ENCODE measurements at places on chromosomes 5 and 9. TPM values are rescaled to one million over a fixed set of nuclear protein-coding genes. Genes with fewer than 3 reads are reported as not detected.

Gene GABRA1
- not detected for polyA plus RNA-seq

DNA sequence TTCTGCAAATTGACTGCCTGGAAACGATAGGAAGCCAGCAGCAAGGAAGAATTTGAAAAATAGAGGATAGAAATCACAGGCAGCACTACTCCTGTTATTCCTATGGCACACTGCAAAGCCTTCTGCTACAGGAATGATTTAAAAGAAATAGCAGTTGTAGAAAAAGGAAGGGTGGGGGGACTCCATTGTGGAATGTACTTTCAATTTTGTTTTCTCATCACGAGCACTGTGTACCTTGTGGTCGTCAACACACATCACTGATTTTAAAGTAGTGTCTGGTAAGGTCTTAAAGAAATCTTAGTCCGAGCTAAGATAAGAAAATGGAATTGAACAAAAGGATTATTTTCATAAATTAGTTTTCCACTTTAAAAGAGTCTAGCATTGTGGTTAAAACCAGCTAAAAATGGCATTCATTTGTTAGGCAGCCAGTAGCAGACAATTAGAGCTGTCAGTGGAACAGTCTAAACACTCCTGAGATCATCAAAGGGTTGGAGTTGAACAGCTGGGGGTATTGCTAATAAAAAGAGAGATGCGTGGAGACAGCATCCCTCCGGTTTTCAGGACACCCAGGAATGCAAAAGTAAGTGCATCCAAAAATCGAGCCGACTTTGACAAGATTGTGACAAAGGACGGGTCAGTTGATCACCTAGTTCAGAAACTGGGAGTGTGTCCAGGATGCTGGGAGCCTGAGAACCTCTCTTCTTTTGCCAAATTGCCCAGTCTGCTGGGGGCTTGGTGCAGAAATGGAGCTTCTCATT lies 97.8 kb upstream of the WWC1 start:
- DNase-seq, result no peak

Gene SHROOM1
- 10.8 TPM for polyA plus RNA-seq

- no peak for DNase-seq
These were observed 3.8 kb downstream of the ARSI start for GRCh38 chr5:150298701-150299451.

DNA sequence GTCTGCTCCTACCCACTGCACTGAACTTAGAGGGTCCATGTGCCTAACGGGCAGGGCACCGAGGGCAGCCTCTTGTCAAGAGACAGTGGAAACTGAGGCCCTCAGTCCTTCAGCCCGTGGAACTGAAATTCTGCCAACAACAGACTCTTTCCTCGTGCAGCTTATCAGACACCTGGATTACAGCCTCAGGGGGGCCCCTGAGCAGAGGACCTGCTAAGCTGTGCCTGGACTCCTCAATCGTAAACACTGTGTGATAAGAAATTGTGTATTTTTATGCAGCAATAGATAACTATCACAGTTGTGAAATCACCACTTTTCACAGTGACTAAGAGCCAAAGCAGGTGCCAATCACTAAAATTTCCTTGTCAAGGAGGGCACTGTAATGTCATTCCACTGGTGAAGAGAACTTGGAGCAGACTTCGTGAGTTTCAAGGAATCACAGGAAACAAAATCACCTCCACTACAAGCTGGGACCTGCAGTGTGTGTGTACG lies 33.4 kb upstream of the CTSV start:
- DNase-seq, result no peak

Gene TMEM215
- 0.39 TPM for polyA plus RNA-seq

DNA sequence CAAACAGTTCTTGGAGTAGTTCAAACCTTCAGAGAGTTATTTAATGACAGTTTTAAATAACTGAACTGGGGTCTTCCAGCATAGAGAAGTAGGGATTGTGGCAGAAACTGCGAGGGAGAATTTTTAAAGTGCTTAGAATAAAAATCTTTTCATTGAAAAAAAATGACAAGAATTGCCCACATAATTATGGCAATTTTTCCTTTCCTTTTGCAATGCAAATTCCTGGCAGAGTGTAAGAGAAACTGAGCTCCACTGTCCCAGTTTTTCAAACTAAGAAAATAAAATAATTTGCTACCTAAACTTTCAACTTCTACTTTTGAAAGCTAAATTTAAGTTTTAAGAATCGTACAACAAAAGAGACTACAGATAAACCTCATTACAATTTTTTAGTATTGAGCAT lies 2.3 kb upstream of the PTGER4 start:
- DNase-seq, result no peak

DNA sequence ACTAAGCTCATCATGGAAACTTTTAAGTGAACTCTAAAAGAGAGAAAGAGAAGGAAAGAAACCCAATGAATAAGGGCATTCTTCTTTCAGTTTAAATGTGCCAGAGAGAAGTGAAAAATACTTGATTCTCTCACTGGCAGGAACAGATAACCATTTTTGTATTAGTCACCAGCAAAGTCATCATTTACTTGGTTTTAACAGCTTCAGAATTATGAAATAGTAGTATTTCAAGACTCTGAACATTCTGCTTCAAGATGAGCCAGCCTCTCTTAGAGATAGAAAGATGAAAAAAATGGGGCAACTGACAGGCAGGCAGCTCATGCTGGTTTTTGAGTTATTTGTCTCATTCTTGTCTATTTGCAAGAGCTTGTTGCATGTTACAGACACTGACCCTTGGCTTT lies 103.5 kb downstream of the GCNT1 start:
- DNase-seq, result no peak
